ENCODE measurements at places on chromosomes 3 and 15. TPM values are rescaled to one million over a fixed set of nuclear protein-coding genes. Genes with fewer than 3 reads are reported as not detected.
A peak's percentile ranks its signal among the peaks of the same experiment; 100 is the strongest.

GRCh38 chr15:55267401-55268175 lies 22.0 kb downstream of the RAB27A start:
- H3K4me1 ChIP-seq = peaks cover 66% of the 10 kb centered on the region
- no peaks in the 10 kb centered on the region for H3K27me3 ChIP-seq
- H3K4me3 ChIP-seq = peak overlapping the region; percentile 77
- H3K36me3 ChIP-seq = peaks cover 68% of the 10 kb centered on the region
- peak; percentile 70 for DNase-seq
- H3K27ac ChIP-seq = peak overlapping the region; percentile 96

DNA sequence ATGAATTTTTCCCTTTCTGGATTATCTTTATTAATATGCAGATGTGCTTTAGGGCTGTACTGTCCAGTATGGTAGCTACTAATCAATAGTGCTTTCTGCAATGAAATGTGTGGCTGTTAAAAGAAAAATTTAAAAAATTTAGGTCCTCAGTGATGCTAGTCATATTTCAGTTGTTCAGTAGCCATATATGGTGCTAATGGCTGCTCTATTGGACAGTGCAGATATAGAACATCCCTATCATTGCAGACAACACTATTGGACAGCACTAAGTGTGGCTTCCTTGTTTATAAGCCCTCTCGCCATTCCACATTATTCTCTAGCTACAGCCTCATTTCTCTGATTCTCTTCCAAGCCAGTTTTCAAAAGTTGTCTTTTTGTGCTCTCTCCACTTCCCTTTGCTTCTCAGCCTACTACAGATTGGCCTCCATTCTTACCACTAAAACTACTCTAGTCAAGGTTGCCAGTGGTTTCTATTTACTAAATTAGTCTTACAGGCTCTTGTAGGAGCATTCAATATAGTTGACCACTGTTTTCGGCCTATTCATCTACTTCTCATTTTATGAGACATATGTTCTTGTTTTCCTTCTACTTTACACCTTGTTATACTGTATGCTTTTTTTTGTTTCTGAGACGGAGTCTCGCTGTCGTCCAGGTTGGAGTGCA lies 9.5 kb downstream of the MAPK6 start:
- peaks cover 32% of the 10 kb centered on the region for H3K36me3 ChIP-seq
- no peak overlapping the region for H3K4me3 ChIP-seq
- no peak for DNase-seq

Gene ALPK3
- 0.06 TPM for total RNA-seq

DNA sequence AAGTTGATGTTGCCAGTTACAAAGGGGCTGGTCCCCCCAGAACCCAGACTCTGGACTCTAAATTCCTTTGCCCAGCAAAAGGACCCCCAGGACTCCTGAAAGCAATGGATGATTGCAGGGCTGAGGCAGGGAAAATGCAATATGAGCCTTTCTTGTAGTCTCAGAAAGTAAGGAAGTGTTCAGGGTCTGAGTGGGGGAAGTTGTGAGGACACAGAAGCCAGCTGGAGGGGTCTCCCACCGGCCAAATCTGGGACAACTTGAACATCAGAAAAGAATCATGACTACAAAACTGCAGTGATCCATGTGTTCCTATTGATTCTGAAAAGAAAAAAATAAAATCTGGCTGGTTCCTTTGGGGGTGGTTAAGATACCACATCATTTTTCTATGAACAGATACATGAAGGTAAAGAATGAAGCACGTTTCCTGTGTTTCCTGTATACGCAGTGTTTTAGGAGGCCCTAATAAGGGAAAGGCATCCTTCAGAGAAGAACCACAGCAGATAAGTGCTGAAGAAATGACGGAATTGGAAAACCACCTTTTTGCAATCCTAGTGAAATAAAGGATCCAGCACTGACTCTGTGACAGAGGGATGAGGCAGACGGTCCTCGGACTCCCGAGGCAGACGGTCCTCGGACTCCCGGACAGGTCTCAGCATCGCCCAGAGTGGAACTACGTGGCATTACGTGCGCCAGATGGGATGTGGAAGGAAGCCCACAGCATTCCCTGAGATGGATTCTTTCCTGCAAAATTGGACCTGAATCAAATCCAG lies 22.2 kb upstream of the GRIP2 start:
- H3K4me1 ChIP-seq = no peaks in the 10 kb centered on the region
- H3K4me3 ChIP-seq = no peak overlapping the region
- no peaks in the 10 kb centered on the region for H3K27me3 ChIP-seq
- no peak overlapping the region for H3K27ac ChIP-seq

DNA sequence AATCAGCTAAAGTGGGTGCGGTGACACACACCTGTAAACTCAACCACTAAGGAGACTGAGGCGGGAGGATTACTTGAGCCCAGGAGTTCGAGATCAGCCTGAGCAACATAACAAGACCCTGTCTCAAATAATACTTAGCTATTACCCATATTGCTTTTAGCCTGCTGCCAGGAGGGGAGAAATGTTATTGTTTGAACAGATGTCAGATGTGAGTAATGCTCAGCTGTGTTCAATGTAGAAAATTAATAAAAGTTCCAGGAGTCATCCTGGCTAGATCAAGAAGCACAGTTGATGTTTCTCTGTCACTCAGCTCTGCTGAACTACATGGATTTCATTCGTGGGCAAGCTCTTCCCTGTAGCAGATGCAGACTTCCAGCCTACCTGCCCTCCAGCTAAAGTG lies 22.2 kb downstream of the LSM3 start:
- DNase-seq = no peak
- H3K36me3 ChIP-seq = peaks cover 15% of the 10 kb centered on the region
- no peak overlapping the region for H3K4me3 ChIP-seq
- no peaks in the 10 kb centered on the region for H3K27me3 ChIP-seq
- peaks cover 3% of the 10 kb centered on the region for H3K4me1 ChIP-seq
- H3K27ac ChIP-seq = no peak overlapping the region

GRCh38 chr15:65217526-65218482 lies 6.5 kb upstream of the CILP start:
- H3K4me1 ChIP-seq = peaks cover 17% of the 10 kb centered on the region
- H3K4me3 ChIP-seq = no peak overlapping the region
- peak; percentile 27 for DNase-seq
- no peaks in the 10 kb centered on the region for H3K36me3 ChIP-seq
- H3K27ac ChIP-seq = peak overlapping the region; percentile 9
- H3K27me3 ChIP-seq = no peaks in the 10 kb centered on the region

- H3K27me3 ChIP-seq = peaks cover 8% of the 10 kb centered on the region
- no peak overlapping the region for H3K27ac ChIP-seq
- no peaks in the 10 kb centered on the region for H3K36me3 ChIP-seq
- no peak overlapping the region for H3K4me3 ChIP-seq
Observed at GRCh38 chr3:87053553-87053952, 62.6 kb upstream of the VGLL3 start.

- DNase-seq = no peak
- H3K27me3 ChIP-seq = no peaks in the 10 kb centered on the region
- H3K4me1 ChIP-seq = no peaks in the 10 kb centered on the region
- H3K36me3 ChIP-seq = no peaks in the 10 kb centered on the region
Observed at GRCh38 chr15:100981086-100981485, 61.9 kb downstream of the LRRK1 start.
